NCI-H1092 (cell line): ENCODE measurements at places on chromosomes 13 and 19.

DNA sequence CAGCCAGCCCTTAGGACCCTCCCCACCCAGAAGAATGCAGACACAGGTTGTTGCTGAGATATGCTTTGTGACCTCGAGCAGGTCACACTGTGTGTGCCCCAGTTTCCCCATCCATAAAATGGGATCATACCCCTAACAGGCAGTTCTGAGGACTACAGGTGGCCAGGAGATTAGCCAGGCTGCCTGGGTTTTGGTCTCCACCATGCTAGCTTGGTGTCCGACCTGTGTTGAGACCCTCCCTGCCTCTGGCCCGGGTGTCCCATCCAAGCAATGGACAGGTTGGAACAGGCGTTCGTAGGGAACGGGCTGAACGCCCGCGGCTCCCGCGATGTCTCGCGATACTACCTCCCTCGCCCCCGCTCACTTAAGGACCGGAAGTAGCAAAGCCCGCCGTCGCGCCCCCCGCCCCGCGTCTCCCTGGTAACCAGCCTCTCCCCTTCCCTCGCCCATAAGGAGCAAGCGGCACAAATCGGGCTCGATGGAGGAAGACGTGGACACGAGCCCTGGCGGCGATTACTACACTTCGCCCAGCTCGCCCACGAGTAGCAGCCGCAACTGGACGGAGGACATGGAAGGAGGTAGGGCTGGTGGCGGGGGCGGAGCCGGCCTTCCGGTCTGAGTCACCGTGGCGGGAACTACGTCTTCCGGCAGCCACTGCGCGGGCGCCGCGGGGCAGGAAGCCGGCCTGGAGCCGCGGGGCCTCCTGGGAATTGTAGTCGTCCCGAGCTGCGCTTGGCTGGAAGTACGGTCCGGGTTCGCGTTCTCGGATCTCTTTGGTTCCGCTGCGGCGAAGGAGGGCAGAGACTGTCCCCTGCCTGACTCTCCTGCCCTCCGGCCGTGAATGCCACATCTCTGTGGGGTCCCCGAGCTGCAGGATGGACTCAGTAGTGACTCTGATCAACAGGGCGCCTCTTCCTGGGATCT is 45.4 kb downstream of the SMIM24 start:
- peak; percentile 93 for DNase-seq

DNA sequence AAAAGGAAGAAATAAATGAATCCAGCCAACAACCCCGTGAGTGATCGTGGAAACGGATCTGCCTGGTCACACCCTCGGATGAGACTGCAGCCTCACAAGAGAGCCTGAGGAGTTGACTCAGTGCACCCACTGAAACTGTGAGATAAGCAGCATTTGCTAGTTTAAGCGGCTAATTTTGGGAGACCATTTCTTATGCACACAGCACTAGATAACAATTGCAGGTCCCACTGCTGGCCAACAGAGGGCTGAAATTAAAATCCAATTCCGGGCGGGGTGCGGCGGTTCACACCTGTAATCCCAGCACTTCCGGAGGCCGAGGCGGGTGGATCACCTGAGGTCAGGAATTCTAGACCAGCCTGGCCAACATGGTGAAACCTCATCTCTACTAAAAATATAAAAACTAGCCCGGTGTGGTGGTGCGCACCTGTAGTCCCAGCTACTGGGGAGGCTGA is 3.6 kb downstream of the UQCR11 start:
- DNase-seq, result no peak

DNA sequence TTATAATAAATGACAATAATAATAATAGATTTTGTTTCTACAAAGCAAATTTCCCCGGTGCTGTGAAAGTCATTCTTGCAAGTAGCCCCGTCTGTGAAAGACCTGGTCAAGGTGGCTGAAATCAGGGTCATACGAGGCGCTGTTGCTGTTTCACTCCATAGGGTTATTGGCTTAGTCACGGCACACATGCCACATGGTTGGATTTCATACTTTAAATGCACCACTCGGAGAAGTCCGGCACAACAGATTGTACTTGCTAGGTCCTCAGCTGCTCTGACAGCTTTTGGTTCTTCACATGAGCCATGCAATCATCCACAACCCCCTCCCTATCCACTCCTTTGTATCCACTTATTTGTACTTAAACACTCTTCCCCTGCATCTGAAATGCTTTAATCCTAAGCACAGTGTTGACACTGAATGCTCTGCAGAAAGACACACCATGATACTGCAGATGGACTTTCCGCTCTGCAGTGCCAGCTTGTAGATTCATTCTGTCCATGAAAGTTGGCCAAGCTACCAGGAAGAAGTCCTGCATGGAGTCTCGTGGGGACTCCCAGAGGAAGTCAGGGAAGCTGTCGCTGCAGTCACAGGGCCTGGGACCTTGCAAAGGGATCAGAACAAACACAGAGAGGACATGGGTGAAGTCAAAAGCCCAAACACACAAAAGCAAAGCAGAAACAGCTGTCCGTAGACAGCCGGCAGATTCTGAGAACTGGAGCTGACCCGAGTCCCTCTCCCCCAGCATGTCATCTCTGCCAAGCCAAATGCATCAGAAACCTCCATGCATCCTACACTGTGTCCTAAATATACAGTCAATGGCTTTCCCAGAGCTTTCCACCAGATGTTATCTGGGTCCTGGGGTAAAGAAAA is 124.6 kb downstream of the COL4A2 start:
- no peak for DNase-seq

GRCh38 chr19:39032063-39032918 is at the start of gene FBXO27:
Gene FBXO27, minus strand, starts transcription at chr19:39032549. Its CDS starts 322 bp downstream, at chr19:39032227.
- DNase-seq, result no peak

DNA sequence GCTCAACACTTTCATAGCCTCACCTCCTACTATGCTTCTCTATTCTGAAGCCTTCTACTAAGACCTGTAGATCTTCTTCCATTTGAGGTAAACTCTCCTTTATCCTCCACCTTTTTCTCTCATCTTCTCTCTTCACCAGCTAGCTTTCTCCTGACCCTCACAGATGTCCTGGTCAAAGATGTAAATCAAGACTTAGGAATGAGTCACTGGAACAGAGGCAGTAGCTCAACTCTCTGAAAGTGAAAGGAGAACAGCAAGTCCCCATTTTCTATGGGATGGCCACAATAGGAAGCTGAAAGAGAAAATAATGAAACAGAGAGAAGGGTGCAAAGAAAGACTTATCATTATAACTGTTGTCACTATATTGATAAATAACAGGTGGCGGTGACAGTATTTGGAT is 86.1 kb upstream of the DOCK9 start:
- DNase-seq, result no peak

GRCh38 chr19:1113030-1113985 is 9.5 kb downstream of the GPX4 start:
- no peak for DNase-seq

DNA sequence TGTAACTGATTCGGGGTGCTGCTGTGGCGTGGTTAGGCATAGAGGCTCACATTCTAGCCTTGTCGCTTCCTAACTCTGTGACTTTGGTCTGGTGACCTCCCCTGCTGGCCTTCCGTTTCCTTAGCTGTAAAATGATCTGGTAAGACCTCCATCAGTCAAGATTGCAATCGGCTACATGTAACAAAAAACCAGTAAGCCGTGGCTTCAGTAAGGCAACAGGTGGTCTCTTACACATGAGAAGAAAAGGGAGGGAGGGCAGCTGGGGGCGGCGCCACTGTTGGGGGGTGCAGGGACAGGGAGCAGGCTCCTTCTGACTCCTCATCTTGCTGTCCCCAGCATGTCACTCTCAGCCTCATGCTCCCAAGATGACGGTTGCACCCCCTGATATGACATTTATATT is 148.0 kb downstream of the SIPA1L3 start:
- no peak for DNase-seq

- DNase-seq, result no peak
Measured at GRCh38 chr13:32823597-32823996, 192.6 kb upstream of the KL start.

DNA sequence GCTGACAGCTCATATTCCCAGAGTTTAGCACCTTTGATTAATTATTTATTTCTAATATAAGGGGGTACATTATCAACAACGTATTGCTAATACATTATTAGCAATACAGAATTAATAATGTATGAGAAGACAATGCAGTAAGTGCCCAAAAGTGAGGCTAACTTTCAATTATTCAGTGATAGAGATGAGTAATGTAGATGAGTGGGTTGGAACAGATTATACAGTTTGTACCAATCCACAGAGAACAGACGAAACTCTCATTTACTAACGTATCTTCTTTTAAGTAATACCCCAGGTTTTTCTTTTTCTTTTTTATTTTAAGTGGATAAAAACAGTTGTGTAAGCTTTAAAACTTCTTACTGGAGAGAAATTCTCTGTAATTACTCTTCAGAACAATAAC is 36.7 kb upstream of the RBM26 start:
- no peak for DNase-seq

- DNase-seq, result no peak
Measured at GRCh38 chr13:60990032-60990733, 425.5 kb downstream of the PCDH20 start.

DNA sequence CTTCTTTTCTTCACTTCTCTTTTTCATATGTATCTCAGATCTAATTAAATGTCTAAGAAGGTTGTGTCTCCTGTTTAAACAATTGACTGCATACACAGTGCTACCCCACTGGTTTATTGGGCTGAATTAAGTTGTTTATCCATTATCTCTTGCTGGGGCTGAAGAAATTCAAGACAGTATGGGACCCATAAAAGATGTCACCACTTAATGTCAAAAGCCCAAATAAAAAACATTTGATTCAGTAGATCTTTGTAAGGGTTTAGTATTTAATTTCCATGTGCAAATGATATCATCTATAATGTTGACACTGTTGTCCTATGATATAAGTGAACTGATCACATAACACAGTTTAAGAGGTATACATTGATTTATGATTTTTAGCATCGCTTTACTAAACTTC is 1431.9 kb upstream of the PCDH20 start:
- no peak for DNase-seq

DNA sequence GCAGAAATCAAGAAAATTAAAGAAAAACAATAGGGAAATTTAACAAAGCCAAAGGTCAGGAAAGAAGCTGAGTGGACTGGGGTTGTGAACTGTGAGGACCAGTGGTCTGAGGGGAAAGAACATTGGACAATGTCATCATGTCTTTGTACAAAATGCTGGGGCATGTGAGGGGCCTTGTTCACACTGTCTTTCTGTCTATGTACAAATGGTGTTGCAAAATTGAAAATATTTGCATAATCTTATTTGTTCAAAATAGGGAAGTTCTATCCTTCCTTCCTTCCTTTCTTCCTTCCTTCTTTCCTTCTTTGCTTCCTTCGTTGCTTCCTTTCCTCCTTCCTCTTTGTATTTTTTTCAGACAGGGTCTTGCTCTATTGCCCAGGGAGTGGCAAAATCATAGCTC is 79.2 kb upstream of the SCEL start:
- DNase-seq, result no peak

GRCh38 chr19:28567834-28568233 is 645.1 kb downstream of the UQCRFS1 start:
- no peak for DNase-seq

GRCh38 chr13:48492096-48492440 is 40.8 kb downstream of the RCBTB2 start:
- no peak for DNase-seq

- peak; percentile 59 for DNase-seq
Measured at GRCh38 chr19:572743-573518, 535 bp downstream of the BSG start.

GRCh38 chr19:4066682-4067395 is at the start of gene ZBTB7A:
Gene ZBTB7A, minus strand, starts transcription at chr19:4066899. Its CDS starts 11,667 bp downstream, at chr19:4055232.
- DNase-seq, result peak; percentile 71

GRCh38 chr13:62057286-62057685 is 641.6 kb upstream of the PCDH20 start:
- no peak for DNase-seq

DNA sequence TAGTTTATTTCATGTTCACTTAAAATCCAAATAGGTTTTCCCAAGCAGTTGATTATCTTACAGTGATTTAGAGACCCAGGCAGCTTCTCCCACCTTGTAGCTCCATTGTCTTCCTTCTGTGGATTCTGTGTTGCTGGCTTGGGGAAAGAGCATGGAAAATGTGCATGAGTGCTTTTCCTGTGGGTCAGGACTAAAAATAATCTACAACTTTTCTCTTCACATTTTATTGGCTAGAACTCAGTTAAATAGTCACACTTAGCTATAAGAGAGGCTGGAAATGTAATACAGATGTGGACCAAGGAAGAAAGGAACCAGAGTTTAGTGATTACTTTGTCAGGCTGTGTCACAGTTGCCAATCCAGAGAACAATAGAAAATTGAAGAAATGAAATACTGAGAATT is 198.8 kb downstream of the NBEA start:
- no peak for DNase-seq

DNA sequence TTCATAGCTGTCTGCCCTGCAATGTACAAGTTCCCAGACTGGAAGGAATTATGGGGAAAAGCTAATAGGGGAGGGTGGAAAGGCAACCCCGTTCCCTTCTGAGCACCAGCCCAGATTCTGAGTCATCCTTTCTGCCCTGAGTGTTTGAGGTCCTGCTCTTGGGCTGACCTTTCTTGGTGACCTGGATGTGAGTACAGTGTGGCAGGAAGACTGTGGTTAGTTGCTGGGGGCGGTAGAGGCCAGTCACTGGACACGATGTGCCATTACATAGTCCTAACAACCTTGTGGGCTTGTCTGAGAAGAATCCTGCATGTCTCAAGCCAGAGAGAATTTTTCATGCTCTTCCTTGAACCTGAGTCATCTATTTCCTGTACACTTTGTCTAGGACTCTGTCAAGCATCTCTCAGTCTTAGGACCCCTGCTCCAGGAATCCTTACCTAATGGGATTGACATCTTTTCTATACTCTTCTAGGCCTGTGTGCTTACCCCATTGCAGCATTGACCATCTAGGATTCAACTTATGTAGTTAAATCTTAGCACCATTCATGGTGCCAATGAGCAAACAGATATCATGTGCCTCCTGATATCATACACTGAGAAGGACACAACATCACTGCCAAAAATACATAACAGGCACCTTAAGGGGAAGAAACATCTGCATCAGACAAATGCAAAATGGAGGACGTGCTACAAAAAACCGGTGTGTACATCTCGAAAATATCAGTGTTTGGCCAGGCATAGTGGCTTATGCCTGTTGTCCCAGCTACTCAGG is 8.1 kb upstream of the ANGPTL4 start:
- no peak for DNase-seq

DNA sequence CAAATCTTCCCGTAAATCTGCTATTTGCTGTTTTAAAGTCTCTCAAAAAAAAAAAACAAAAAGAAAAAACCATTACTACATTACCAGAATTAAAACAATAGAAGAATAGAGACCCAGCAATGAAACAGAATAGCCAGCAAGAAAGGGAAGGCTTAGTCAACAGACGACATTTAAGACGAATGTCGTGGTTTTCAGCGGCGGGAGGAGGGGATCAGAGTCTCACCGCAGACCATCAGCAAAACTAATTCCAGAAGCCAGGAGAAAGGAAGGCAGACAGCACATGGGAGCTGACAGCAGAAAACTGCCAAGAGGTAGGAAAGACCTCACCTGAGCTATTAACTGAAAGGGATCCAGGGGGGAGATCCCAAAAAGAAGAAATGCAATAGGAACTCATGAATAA is 128.9 kb downstream of the RNF17 start:
- no peak for DNase-seq
